Gastroesophageal sphincter (tissue), 4 donors: ENCODE measurements at places on chromosomes 3 and 15.

DNA sequence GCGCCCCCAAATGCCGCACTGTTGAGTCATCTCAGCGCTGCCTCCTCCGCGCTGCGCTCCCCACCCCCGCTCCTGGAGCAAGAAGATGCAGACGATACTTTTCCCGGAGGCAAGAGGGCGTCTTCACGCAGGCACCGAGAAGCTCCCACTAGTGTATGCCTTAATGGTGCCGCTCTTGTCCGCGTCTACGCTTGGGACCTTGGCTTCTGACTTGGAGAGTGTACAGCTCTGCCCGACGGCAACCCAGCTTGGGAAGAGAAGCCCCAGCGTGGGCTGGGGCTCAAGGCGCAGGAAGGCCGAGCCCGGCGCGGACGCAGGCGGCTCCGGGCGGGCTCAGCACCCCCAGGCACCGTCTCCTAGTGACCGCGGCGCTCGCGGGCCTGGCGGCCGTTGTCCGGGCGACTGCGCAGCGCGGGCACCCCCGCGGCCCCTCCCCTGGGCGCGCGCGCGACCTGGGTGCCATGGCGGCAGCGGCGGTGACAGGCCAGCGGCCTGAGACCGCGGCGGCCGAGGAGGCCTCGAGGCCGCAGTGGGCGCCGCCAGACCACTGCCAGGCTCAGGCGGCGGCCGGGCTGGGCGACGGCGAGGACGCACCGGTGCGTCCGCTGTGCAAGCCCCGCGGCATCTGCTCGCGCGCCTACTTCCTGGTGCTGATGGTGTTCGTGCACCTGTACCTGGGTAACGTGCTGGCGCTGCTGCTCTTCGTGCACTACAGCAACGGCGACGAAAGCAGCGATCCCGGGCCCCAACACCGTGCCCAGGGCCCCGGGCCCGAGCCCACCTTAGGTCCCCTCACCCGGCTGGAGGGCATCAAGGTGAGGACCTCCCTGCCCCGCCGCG is at the start of gene P4HTM:
Gene P4HTM, plus strand, starts transcription at position 446 of the 840 bp plus-strand sequence. Its CDS starts 16 bp downstream, at position 462.
- ATAC-seq: peak; percentile 93

DNA sequence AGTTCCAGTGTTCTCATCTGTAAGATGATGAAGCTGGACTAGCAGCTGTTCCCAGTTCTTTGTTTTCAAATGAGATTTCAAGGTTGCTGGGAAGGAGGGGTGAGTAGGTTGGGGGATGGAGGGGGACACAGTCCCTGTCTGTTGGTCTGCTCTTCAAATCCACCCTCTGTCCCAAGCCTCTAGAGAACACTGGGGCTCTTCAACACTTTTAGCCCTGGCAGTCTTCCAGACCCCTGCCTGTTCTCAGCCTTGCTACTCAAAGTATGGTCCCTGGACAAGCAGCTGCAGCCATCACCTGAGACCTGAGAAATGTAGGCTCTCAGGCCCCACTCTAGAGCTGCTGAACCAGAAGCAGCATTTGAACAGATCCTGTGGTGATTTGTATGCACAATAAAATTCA is 41.3 kb downstream of the NEK11 start:
- no peak for ATAC-seq

DNA sequence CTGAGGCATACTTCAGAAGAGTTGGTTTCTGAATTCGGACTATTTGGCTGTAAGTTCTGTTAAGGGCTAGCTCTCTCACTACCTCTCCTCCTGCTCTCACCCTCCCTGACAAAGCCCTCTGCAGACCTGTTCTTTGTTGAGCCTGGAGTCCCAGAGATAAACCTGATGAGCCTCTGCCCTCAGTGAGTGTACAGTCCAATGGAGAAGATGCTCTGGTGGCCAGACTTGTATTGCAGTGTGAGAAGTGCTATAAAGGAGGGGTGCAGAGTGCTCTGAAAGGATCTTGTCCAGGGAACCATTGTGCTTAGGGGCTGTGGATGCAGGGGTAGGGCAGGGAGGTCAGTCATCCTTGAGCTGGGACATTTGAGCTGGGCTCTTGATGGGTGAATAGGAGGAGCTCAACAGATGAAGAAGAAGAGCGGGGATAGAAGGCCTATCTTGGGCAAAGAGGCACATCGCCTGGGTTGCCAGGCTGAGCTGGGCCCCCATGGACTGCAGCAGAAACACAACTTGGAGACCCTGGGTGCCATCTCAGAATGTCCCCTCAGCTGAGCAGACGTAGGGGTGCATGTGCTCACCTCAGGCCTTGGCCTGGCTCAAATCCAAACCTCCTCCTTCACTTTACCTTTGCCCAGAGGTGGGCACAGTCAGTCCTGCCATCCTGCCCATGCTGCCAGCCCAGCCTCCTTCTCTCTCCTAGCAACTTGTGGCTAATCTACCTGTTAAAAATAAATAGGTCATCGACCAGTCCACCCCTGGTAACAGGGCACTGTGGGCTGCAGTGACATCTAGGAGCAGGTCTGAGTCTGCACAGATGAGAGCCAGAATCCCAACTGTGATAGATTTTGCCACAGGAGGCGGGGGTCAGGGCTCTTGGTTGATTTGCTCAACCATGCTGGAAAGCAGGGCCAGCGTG is 3.3 kb downstream of the CAND2 start:
- ATAC-seq: no peak

DNA sequence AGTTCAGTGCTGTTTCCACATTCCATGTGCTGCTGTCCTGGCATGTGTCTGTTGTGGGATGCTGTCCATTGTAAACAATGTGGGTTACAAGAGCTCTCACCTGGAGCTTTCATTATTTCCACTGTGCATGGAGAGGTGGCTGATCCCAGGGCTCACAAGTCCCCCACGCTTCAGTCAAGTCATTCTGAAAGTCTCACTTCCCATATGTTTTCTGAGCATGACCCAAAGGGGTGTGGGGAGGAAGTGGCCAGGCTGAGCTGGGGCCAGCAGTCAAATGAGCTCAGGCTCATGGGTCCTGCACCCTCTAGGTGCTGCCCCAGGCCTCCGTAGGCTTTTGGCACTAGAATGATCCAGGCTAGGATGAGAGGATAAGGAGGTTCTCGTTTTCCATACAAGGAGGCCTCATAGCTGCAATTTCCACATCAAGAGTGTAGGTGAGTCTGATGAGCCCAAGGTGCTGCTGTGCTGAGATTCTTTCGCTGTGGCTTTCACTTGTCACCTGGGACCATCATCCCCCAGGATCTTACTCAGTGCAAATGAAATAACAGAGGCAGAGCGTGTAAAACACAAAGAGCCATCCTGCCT is 22.0 kb downstream of the STARD5 start:
- ATAC-seq: peak; percentile 52

- no peak for ATAC-seq
These were observed 129.3 kb downstream of the IQCH start for GRCh38 chr15:67383899-67384298.

DNA sequence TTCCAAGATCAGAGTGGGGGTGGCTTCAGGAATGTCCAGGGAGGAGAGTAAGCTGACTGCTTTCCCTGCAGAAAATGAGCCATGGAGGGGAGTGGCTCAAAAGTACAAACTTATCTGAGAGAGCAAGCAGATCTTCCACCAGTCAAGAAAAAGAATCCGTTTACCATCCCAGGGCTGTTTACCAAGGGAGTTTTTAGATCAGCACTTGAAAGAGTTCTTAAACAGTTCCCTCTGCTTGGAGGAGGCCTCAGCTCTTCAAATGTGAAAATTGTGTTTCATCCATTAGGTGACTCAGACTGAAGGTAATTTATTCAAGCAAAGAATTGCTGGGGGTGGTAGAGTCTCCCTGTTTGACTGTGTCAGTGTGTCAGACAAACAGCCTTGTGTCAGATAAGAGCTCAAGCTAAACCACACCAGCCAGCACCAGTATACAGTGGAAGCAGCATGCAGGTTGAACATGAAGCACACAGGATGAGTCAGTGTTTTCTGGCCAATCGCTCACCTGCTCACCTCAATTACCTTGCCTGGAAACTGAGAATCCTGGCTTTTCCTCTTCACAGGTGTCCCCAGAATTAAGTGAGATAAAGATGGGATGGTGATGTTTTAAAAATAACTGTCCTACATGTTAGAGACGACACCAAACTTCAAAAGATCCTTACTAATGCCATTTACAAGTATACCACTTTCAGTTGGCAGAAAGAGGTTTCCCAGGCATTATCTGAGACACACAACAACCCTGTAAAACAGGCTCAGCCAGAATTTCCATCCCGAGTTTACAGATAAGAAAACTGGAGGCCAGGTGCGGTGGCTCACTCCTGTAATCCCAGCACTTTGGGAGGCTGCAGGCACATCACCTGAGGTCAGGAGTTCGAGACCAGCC is 21.7 kb downstream of the SH3BP5 start:
- peak; percentile 20 for ATAC-seq

GRCh38 chr15:48858401-48858800 is 19.5 kb upstream of the EID1 start:
- ATAC-seq: no peak

DNA sequence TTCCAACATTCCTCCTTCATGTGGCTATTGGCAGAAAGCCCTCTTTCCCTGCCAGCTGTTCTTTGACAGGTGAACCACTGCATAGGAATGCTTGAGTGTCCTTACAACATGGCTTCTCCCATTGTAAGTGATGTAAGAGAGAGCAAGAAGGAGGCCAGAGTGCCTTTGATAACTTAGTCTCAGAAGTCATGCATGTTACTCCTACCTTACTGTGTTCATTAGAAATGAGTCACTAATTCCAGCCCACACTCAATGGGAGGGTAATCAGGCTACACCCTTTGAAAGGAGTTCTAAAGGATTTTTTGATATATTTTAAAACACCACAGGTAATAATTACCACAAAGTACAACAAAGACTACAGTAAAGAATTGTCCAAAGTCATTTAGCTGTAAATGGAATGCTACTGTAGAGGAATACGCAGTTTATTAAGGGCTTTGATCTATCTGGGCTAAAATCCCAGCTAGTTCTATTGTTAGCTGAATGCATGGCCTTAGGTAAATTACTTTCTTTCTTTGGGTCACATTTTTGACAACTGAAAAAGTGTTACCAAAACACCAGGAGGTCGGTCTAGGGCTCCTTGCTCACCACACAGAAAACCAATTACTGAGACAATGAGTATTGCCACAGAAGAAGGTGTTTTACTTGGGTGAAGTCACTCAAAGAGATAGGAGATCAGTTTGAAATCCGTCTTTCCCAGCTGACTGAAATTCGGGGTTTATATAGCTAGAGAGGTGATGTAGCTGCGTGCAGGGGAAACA is 154.9 kb downstream of the GRM7 start:
- ATAC-seq: no peak
